Large intestine (tissue), 12 donors: ENCODE measurements at places on chromosomes 7 and 10. TPM values are rescaled to one million over a fixed set of nuclear protein-coding genes. Genes with fewer than 3 reads are reported as not detected.

DNA sequence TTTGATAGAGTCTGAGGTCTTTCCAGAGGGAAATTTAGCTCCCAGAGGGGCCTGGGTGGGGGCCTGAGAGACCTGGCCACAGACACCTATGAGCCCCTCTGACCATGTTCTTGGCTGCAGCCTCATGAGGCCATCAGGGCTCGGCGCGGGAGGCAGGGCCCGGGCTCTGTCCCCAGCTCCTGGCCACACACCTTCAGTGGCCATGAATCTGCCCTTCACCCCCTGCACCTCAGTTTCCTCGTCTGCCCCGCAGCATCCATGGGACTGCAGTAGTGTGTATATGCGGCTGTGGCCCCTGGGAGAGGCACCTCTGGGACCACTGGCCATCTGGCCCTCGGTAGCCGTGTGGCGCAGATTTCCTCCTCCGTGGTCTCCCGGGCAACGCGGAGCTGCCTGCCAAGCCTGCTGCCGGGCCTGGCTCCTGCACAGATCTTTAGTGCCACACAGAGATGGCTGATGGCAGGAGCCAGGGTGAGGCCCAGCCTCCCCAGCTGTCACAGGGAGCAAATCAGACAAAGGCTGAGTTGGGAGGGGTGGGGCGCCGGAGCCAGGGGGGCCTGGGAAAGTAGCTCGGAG, 23.6 kb upstream of the ADCYAP1R1 start:
- DNase-seq = no peak

DNA sequence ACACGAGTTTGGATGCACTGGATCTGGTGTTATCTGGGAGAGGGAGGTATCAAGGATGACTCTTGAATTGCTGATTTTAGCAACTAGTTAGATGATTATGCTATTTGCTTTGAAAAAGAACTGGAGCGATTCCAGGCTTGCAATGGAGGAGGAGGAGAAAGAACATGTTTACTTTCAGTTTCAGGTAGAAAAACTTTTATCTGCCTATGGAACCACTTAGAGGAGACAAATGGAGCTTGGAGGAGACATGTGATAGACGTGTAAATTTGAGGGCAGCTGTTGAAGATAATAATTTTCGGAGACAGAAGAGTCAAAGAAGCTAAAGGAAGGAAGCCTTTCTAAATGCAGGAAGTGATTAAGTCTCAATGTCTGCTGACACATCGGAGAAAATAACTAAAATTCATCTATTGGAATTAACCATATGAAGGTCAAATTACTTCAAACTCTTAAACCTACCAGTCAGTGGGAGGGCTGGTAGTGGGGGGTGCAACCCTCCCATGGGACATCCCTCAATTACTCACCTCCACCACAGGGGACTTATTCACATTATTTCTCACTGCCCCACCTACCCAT, 56.4 kb upstream of the GNAI1 start:
- DNase-seq = peak; percentile 59

DNA sequence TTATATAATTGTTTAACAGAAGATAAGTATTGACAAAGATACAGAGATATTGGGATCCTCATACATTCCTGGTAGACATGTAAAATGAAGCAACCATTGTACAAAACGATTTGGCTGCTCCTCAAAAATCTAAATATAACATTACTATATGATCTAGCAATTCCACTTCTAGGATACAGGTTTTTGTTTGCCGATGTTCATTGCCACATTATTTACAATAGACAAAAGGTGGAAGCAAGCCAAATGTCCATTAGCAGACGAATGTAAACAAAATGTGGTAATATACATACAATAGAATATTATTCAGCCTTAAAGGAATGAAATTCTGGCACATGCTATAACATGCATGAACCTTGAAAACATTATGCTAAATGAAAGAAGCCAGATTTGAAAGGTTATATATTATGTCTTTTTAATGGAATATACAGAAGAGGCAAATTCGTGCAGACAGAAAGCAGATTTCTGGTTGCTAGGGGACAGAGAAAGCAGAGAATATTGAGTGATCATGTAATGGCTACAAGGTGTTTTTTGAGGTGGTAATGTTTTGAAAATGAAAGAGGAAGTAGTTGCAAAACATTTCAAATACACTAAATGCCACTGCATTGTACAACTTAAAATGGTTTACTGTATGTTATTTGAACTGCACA, 44.9 kb downstream of the POLR1F start:
- DNase-seq = no peak

DNA sequence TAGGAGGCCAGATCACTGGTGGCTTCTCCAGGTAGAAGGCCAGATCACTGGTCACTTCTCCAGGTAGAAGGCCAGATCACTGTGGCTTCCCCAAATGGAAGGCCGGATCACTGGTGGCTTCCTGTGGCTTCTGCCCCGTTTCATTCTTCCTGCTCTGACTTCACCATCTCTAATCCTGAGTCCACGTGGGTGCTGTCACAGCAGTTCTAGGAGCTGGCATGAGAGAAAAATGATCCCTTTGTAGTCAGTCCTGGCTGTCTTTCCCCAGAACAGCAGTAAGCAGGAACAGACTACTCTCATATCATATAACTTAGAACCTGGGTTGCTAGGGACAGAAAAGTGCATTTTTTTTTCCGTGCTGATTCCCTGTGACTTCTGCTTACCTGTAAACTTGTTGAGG, 90.9 kb downstream of the ACTR3B start:
- no peak for DNase-seq

DNA sequence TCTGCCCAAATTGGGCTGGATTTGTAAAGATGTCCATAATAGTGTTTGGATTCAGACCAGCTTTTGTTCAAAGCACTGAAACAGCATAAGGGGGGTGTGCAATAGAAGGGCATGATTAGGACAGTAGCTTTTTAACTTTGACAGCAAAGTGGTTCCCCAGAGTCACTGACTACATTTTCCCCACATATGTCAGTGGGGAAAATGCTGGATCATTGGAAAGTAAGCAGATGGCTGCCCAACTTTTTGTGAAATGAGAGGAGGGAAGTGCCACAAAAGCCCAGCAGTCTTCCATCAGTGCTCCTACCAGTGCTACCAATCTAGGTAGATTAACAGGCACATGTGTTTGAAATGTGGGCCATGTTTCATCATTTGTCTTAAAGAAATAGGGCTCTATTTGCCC, 162.8 kb downstream of the FZD1 start:
- no peak for DNase-seq

DNA sequence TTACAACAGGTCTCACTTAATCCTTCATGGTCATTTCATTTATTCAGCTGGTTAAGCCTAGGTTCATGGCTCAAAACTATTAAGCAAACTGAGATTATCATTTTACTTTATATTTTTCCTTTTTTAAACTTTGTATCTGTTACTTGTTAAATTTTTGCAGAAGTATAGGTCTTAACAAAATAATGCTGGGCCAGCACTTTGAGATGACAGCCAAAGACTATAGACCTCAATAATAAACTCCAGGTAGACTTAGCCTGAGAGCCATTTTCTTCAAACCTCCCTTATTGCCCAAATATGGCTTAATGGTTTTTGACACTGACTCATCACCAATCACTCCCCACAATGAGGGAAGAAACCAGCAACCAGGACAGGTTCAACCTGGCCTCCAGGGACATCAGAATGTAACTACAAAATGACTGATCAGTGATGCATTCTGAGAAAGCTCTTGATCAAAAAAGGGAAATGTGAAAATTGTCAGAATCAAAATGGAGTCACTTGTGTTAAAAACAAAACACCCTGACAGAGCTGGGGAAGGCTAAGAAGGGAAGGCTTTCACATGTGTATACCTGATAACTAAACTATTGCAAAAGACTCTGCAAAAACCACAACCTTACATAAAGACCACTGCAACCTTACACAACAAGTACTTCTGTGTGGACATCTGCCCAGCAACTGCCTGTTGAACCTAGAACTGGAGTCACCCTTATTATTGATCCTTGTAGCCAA, 2.1 kb upstream of the CCDC126 start:
- no peak for DNase-seq

DNA sequence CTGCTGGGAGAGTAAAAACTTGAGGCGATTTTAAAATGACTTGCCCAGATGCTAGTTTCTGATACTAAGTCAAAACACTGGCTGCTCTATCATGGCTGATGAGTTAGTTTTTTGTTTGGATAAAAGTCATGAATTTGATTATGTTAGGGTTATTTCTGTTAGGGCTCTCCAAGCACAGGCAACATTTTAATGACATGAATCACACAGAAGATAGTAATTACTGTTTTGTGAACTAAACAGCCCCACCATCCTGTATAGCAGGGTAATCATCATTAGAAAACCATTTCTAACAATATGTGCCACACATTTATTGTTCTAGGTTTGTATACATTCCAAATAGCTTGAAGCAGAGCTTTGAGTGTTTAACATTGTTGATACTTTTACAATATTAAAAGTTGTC, 750.3 kb downstream of the ANKRD7 start:
- DNase-seq = no peak

DNA sequence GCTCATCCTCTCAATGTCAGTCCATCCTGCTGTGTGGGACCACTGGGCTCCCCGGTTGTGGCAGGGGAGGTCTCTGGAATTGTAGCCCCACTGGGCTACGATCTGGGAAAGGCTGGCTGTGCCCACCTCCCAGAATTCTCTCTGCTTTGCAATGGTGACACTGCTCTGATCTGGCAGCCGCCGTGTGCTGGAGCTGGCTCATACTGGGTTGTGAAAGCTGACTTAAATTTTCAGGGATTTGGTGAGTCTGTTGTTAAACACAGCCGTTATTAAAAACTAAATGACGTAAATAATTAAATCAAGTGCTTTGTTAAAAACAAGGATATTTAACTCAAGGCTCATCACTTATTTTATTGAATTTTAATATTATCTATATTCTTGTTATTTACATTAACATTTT, 160.0 kb downstream of the TAX1BP1 start:
- no peak for DNase-seq

GRCh38 chr7:4638781-4639575, 43.1 kb upstream of the FOXK1 start:
- peak; percentile 65 for DNase-seq

GRCh38 chr7:22649686-22650085, 77.3 kb upstream of the IL6 start:
- no peak for DNase-seq

DNA sequence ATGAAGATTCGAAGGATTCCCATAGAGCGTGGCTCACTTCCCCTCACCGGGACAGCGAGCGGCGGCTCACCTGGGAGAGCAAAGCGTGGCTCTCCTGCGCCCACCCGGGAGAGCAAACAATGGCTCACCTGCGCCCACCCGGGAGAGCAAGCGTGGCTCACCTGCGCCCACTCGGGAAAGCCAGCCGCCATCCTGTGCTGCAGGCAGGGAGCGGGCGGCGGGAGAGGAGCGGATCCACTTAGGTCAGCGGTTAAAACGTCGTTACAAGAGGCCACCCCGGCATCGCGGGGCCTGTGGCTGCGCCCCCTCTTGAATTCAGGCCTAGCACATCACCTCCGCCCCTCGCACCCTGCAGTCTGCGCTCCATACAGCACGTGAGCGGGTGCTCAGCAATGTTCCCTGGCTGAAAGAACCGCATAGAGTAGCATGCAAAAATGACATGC, 461 bp upstream of the FIGNL1 start:
- DNase-seq = no peak

DNA sequence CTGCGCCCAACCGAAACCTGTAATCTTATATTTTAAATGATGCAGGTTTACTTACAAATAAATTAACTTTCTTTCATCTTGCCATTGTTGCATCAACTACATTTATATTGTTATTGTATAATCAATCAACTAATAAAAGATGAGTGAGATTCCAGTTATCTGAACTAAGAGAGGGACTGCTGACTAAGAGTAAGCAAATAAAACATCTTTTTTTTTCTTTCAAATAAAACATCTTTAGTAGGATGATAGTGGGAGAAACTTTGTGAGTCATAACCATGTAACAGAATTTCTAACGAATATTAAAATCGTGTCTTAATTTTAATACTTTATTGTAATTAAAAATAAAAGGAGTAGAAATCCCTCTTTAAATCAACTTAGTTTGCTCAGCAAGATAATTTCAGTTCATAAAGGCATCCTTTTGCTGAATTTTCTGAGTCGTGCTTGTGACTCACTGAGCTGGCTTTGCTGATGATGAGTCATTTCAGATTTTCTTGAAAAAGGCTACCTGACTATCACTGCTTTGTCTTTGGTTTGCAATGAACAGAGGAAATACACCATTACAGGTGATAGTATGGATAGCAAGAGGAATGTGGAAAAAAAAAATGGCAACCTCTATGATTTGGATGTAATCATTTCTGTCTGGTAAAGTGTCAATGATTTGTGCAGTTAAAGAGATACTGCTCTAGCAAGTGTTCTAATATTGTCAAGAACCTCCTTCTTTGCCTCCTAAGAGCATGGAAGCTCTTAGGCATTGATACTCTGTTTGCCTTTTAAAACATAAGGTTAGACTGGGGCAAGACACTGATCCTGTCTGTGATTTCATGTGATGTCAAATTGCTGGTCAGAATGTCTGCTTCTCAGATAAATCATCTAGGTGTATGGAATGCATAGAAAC, 119.5 kb downstream of the GPR158 start:
- DNase-seq = no peak

GRCh38 chr7:37973915-37974314, 53.5 kb downstream of the EPDR1 start:
- DNase-seq = no peak

- DNase-seq = no peak
Measured at GRCh38 chr7:41383596-41383995, 319.3 kb downstream of the INHBA start.

DNA sequence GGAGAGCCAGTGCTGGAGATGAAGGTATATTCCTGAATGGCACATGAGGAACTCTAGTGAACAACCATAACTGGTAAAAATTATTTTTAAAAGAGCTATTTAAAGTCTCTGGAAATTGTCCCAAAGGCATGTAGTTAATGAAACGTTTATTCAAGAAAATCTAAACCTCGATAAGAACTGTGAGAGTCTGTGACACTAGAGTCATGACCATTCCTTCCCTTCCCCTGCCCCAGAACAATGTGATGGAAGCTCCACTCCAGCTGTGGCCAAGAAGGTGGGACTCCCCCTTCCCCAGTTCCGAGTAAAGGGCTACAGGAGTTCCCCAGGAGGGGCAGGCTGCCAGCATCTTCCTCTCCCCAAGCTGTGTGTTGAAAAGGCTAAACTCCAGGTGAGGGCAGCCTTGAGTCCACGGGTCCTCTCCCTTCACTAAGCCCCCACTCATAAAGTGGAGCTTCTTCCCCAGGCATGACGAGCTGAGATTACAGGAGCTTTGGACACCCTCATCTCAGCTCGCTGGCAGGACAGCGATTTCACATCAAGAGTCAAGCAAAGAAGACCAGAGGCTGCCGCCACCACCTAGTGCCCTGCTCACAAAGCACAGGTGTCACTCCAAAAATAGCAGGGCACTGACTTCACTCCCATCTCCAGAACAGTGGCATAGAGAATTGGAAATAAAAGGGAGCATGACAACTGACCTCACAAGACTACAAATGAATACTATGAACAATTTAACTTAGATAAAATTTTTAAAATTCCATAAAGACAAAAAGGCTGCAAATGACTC, 68.5 kb downstream of the NHLRC2 start:
- no peak for DNase-seq

Gene EBLN1
- not detected for polyA plus RNA-seq

Gene SPDYE8
- polyA plus RNA-seq = 0.27 TPM
